Muscle of leg (tissue), 16 donors: ENCODE measurements at places on chromosomes 4 and X. TPM values are rescaled to one million over a fixed set of nuclear protein-coding genes. Genes with fewer than 3 reads are reported as not detected.

GRCh38 chrX:19589105-19589504 lies 73.8 kb upstream of the MAP3K15 start:
- H3K4me1 ChIP-seq = no peaks in the 10 kb centered on the region
- H3K27me3 ChIP-seq = peaks cover 28% of the 10 kb centered on the region
- peaks cover 4% of the 10 kb centered on the region for H3K36me3 ChIP-seq
- DNase-seq = no peak
- H3K4me3 ChIP-seq = no peak overlapping the region

GRCh38 chr4:173782660-173783059 lies 252.6 kb upstream of the HAND2 start:
- no peaks in the 10 kb centered on the region for H3K4me1 ChIP-seq
- no peak overlapping the region for H3K27ac ChIP-seq
- no peak overlapping the region for H3K4me3 ChIP-seq

DNA sequence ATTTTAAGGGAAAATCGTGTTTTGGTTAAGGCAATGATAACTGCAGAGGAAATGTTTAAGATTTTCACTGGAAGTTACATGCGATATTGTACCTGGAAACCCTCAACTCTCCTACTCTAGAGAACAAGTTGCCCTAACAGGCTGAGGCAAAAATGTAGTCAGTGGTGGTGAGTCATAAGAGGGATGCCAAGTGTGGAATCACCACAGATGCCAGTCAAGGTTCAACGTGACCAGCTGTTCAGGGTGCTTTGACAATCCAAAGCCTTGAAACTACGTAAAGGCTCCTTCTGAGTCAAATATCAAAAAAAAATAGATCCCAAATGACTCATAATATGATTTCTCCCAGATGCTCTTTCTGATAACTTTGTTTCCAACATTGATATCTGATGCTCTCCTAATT lies 77.9 kb upstream of the AFF2 start:
- H3K36me3 ChIP-seq = no peaks in the 10 kb centered on the region
- no peak overlapping the region for H3K27ac ChIP-seq
- no peak overlapping the region for H3K4me3 ChIP-seq
- H3K4me1 ChIP-seq = no peaks in the 10 kb centered on the region
- no peaks in the 10 kb centered on the region for H3K27me3 ChIP-seq
- DNase-seq = no peak

DNA sequence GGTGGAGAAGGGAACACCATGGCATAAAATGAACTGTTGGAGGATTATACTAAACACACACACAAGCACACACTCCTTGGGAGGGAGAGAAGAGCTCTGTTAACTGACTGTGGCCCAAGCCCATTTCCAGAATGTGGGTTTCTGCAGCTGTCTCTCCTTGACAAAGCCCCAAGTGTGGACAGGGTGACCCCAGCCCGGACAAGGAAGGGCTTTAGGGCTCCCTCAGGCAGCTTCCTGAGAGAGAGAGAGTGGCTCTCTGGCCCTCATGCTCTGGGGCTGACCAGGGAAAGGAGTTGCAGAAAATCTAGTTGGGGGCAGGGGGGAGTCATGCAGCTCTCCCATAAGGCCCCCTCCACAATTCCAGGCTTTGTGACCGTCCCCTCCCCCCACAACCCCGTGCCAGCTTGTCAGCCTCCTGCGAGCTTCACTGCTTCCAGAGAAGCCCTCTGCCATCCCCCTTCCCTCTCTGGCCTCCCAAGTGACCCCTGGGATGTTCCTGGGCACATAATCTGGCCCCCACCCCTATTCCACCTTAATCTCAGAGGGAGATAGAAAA lies 590 bp downstream of the ARHGEF9 start:
- H3K27me3 ChIP-seq = no peaks in the 10 kb centered on the region
- peak overlapping the region; percentile 23 for H3K27ac ChIP-seq
- H3K4me3 ChIP-seq = peak overlapping the region; percentile 56
- DNase-seq = peak; percentile 17

DNA sequence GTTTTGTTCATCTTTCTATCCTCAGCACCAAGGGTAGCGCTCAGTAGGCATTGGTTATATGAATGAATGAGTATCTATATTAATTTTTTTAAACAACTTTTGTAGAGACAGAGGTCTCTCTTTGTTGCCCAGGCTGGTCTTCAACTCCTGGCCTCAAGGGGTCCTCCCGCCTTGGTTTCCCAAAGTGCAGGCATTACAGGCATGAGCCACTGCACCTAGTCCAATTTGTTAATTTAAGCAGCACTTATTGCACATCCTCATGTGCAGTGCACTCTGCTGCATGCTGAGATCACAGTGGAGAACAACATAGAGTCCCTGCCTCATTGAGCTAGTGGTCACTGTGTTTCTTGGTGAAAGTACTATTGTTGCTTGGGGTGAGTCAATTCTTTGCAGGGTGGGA lies 94.4 kb downstream of the NHSL2 start:
- no peak overlapping the region for H3K4me3 ChIP-seq
- H3K27me3 ChIP-seq = peaks cover 48% of the 10 kb centered on the region
- DNase-seq = no peak
- no peaks in the 10 kb centered on the region for H3K36me3 ChIP-seq

DNA sequence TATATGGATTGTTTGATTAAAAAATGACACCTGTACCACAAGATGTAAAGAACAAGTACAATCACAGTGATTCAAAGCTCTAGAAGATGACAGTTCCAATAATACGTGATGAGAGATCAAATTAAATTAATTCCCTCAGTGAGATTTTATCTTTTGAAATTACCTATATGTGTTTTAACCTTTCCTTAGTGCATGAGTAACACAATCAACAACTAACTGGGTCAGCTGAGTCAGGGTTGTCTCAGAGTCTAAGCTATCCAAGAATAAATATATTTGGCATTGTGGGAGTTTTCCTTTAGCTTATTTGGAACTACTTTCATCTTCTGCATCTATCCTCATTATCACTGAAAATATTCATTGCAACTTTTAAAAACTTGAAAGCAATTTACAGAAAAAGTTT lies 162.8 kb downstream of the WDFY3 start:
- H3K27ac ChIP-seq = no peak overlapping the region
- H3K4me1 ChIP-seq = no peaks in the 10 kb centered on the region
- H3K27me3 ChIP-seq = no peaks in the 10 kb centered on the region
- no peak overlapping the region for H3K4me3 ChIP-seq
- H3K36me3 ChIP-seq = peaks cover 16% of the 10 kb centered on the region

GRCh38 chrX:11438767-11439166 lies 145.6 kb downstream of the AMELX start:
- peak overlapping the region; percentile 36 for H3K27ac ChIP-seq
- peak; percentile 57 for DNase-seq
- H3K27me3 ChIP-seq = peaks cover 14% of the 10 kb centered on the region
- peaks cover 7% of the 10 kb centered on the region for H3K4me1 ChIP-seq

DNA sequence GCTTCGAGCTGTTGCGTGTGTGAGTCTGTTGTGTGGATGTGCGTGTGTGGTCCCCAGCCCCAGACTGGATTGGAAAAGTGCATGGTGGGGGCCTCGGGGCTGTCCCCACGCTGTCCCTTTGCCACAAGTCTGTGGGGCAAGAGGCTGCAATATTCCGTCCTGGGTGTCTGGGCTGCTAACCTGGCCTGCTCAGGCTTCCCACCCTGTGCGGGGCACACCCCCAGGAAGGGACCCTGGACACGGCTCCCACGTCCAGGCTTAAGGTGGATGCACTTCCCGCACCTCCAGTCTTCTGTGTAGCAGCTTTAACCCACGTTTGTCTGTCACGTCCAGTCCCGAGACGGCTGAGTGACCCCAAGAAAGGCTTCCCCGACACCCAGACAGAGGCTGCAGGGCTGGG lies 8.4 kb downstream of the SLC6A8 start:
- no peak for DNase-seq
- H3K27ac ChIP-seq = no peak overlapping the region

DNA sequence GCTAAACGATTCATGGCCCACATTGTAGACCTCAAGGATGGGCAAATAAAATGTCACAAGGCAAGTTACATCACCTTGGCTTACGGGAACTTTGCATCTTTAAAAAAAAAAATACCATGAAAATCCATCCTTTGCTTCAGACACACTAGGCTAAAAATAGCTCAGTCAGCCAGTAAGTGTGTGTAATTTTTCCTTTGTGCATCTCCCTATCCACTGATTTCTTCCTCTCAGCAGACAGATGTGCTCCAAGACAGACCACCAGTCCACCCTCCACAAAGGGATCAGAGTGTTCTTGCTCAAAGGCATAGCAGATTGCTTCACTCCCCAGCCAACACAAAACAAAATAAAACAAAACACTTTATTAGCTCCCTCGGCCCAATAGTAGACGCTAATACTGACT lies 14.6 kb downstream of the LDB2 start:
- no peak overlapping the region for H3K27ac ChIP-seq
- H3K36me3 ChIP-seq = peaks cover 6% of the 10 kb centered on the region
- no peaks in the 10 kb centered on the region for H3K27me3 ChIP-seq
- DNase-seq = peak; percentile 50
- no peak overlapping the region for H3K4me3 ChIP-seq

DNA sequence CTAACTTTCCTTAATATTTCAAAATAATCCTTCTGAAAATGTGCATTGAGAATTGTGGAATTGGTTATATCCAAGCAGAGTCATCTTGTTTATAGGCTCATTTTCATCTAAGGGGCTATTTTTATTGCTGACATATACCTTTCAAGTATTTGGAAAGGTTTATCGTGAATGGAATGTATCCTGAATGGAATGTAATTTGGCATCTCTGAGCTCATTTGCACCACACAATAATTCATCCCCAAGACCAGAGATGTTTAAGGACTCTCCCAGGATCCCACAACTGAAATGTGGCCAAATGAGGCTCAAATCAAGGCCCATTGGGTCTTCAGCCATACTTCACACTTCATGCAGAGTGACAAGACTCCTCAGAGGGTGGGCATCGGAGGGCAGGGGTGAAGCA lies 7.5 kb upstream of the SETD7 start:
- no peaks in the 10 kb centered on the region for H3K36me3 ChIP-seq
- no peaks in the 10 kb centered on the region for H3K27me3 ChIP-seq
- no peak overlapping the region for H3K27ac ChIP-seq
- H3K4me3 ChIP-seq = no peak overlapping the region
- H3K4me1 ChIP-seq = peaks cover 23% of the 10 kb centered on the region

The TEX11 gene
- total RNA-seq = not detected

The KIT gene
- total RNA-seq = 5.9 TPM

The TAF7L gene
- total RNA-seq = 0.09 TPM

The SUPT20HL2 gene
- total RNA-seq = 0.09 TPM

The CXorf38 gene
- total RNA-seq = 7.6 TPM

The ZDHHC9 gene
- total RNA-seq = 19.9 TPM

The VCX gene
- total RNA-seq = not detected

The PHOX2B gene
- total RNA-seq = not detected

The PPP1R3F gene
- 5.5 TPM for total RNA-seq

The MAGEA2B gene
- total RNA-seq = not detected
